ENCODE measurements at places on chromosomes 16 and 17.

DNA sequence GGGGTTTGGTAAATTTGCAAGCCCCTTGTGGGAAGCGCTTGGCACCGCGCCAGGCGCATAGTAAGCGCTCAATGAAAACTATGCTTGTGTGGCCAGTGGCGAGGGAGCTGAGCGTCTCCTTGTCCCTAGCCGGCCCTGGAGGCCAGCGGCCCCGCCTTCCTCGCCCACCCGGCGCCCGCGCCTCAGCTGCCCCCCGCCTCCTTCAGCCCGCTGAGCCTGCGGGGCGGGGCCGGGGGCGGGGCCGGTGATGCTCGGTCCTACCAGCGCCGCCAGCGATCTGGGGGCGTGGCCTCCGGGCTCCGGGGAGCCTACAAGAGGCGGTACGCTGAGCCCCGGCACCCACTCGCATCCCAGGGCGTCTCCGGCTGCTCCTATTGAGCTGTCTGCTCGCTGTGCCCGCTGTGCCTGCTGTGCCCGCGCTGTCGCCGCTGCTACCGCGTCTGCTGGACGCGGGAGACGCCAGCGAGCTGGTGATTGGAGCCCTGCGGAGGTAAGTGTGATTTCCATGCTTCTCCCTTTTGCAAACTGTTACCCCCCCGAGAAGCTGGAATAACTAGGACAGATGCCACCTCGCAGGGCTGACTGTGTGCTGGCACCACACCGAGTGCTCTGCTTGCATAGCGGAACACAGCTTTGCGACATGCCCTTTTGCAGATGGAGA lies at the start of gene CRISPLD2:
CRISPLD2 (plus strand) TSS at position 342 of the 661 bp plus-strand sequence. CDS start 18,511 bp downstream, outside the sequence.
- peak; percentile 90 for DNase-seq

DNA sequence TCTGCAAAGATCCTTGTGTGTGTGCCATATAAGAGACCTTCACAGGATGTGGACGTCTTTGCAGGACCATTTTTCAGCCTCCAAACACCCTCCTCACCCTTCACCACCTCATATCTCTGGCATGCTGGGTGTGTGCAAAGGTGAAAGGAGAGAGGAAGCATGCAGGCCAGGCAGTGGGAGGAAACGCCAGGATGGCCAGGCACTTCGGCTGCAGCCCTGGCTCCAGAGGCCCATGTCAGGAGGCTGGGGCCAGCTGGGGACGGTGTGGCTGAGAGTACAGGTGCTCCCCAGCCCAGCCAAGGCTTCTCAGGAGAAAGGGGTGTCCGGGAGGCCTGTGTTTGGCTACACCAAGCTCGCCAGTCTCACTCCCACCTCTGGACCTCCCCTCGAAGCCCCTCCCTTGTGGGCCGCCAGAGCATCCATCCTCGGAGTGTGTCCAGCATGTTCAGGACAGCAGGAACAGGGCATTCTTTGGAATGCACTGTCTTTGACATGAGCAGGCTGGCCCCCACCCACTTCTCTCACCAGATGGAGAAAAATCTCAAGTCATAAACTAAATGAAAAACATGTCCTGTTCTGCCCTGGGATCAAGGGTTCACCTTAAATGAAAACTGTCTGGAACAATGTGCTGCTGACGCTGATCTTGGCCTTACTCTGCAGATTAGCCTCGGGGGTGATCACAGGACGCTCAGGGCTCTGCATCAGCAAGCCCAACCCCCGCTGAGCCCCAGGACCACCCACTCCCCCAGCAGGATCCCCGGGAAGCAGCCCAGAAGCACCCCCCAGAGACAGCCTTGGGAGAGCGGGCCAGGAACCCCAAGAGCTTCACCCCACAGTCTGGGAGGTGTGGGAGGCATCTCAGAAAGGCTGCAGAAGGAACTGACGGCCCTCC lies 15.9 kb downstream of the PEMT start:
- no peak for DNase-seq

DNA sequence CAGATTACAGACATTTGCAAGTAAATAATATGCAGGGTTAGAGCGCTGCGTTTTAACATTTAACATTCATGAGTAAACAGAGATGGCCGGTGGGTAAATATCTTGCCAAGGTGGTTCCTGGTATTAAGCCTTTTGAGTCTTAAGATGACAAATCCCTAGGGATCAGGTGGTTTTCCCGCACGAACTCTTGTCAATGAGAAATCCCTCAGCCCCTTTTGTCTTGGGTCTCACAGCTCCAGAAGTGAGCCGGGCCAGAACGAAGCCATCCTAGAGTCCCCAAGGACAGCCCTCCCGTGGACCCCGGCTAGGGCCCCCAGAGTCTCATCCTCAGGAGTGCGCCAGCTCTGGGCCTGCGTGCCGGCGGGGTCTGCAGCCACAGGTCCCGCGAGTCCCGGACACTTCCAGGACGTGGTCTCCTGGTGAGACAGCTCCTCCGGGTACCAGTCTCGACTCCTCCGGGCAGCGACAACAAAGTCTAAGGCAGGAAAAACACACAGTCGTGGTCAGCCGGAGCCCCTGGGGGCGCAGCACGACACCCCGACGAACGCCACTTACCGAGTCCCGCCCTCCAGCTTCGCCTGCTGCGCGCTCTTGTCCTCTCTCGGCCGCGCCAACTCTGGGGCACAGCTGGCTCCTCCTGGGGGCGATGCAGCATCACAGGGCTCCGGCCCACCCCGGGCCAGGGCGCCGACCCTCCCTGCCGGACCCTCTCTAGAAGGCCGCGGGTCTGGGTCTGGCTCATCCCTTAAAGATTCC lies 13.3 kb downstream of the MIS12 start:
- no peak for DNase-seq

DNA sequence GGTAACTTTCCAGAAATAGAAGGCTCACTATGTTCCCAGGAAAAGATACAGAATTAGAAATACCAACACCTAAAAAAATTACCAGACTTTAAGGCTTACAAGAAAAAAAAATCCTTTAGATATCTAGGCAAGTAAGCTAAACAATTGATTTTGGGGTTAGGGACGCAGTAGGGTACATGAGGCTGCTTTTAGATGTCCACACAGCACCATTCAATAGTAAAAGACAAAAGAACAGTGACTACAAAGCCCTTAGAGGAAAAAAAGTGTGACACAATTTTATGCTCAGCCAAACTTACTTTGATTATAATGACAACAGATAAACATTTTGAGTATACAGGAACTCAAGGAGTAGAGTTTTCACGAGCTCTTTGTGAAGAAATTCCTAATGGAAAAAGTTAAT lies 29.9 kb downstream of the METTL16 start:
- DNase-seq, result no peak

GRCh38 chr17:65017207-65017774 lies 39.2 kb downstream of the GNA13 start:
- no peak for DNase-seq

GRCh38 chr17:42530952-42531454 lies 5.0 kb upstream of the NAGLU start:
- no peak for DNase-seq

Data from naive thymus-derived CD4-positive, alpha-beta T cell (primary cell).